Ovary (tissue), 10 donors: ENCODE measurements at places on chromosomes 2 and 18. TPM values are rescaled to one million over a fixed set of nuclear protein-coding genes. Genes with fewer than 3 reads are reported as not detected.

The KCNS3 gene
- 1.2 TPM for total RNA-seq

The ARHGEF4 gene
- total RNA-seq = 8.6 TPM

The PJVK gene
- total RNA-seq = 2.6 TPM

DNA sequence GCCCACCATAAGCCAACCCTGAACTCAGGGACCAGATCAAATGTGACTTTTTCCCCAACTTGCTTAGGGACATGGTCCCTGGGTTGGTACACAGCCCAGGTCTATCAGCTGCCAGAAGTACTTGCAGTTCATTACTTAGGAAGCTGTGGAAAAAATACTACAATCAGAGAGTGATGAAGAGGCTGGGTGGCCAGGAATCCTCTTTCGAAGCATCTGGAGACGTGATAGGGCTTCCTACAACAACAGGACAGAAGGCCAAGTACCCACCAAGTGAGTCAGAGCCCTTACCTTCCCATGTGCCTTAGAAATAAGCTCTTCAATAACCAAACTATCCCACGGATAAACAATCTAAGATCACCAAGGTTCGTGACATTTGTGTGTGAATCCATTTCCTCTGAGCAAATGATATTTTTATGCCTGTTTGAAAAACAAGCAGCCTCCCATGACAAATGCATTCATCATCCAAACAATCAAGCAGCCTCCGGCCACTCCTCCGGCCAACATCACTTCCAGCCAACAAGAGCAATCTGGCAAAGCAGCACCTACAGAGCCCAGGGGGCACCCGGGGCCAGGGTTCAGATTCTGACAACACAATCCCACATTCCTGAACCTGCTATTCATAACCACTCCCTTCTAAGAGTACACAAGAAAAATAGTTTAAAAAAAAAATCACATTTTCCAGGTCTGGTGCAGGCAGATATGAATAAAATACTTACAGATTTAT is 26.4 kb downstream of the TBC1D8 start:
- H3K27me3 ChIP-seq = no peaks in the 10 kb centered on the region
- H3K4me3 ChIP-seq = no peak overlapping the region
- no peak overlapping the region for H3K27ac ChIP-seq
- no peaks in the 10 kb centered on the region for H3K36me3 ChIP-seq
- peaks cover 18% of the 10 kb centered on the region for H3K4me1 ChIP-seq

- H3K4me3 ChIP-seq = no peak overlapping the region
- no peaks in the 10 kb centered on the region for H3K27me3 ChIP-seq
- DNase-seq = no peak
Measured at GRCh38 chr18:60506682-60507081, 134.1 kb upstream of the MC4R start.

DNA sequence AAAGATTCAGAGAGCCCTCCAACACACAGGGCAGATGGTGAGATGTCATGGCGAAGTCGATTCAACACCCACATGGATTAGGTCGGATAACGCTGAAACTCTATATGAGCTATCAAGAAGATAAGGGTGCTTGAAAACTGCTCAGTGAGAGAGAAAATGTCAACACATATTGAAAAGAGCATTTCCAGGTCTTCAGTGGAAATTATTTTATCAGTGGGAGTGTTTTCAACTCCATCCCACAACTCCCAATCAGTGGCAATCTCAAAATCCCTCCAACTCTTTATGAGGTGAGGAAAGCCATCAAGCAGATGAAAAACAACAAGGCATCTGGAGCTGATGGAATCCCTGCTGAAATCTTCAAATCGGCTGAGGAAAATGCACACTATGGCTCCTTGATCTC is 104.5 kb upstream of the KLHL14 start:
- no peak for DNase-seq
- no peaks in the 10 kb centered on the region for H3K4me1 ChIP-seq
- no peaks in the 10 kb centered on the region for H3K36me3 ChIP-seq
- H3K4me3 ChIP-seq = no peak overlapping the region
- H3K27me3 ChIP-seq = no peaks in the 10 kb centered on the region
- no peak overlapping the region for H3K27ac ChIP-seq

DNA sequence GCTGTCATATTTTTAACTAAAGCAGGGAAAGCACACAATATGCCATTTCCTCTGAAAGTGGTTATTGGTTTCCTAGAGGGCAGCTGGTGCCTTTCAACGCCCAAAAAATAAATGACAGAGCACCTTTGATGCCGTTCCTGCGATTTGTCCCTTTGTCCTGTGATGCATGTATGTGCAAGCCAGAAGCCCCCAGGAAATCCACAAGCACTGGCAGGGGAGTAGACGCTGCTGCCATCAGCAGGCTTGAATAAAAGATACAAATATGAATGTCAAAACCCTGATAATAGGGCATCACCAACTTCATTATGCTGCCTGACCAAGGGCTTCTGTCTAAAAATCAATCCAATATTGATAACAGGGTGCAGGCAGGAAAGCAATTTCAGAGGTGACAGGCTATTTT is 246.1 kb downstream of the FBXO15 start:
- H3K4me3 ChIP-seq = no peak overlapping the region
- no peaks in the 10 kb centered on the region for H3K4me1 ChIP-seq
- no peak overlapping the region for H3K27ac ChIP-seq
- no peaks in the 10 kb centered on the region for H3K36me3 ChIP-seq
